Uterus (tissue), 4 donors: ENCODE measurements at places on chromosomes 3 and 15. TPM values are rescaled to one million over a fixed set of nuclear protein-coding genes. Genes with fewer than 3 reads are reported as not detected.

DNA sequence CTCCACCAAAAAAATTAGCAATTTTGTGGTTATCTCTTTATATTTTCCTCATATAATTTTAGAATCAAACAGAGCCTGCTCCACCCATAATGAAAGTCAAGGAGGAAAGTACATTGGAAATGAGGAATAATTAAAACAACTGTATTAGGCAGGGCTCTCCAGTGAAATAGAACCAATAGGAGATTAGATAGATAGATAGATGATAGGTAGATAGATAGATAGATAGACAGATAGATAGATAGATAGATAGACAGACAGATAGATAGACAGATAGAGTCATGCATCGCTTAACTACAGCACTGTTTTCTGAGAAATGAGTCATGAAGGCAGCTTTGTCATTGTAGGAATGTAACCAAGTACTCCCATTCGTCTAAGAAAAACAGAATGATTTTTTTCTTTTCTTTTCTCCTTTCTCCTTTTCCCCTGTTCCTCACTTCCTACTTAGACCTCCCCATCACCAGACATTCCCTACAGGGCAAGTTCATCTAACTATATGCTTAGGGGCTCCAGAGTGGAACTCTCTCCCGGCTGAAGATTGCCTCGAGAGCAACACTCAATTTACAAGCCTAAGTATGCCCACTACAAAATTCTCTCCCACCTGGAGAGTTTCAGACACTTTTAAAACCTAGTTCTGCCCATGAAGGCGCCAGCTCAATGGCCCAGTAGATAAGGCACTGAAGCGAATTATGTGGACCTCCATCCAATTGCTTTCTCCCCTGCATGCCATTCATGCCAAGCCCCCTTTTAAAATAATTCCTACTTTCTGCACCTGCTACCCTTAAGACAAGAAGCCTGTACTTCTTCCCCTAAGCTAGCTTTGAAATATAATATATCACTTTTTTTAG, 53.3 kb upstream of the LIPC start:
- no peak for DNase-seq

DNA sequence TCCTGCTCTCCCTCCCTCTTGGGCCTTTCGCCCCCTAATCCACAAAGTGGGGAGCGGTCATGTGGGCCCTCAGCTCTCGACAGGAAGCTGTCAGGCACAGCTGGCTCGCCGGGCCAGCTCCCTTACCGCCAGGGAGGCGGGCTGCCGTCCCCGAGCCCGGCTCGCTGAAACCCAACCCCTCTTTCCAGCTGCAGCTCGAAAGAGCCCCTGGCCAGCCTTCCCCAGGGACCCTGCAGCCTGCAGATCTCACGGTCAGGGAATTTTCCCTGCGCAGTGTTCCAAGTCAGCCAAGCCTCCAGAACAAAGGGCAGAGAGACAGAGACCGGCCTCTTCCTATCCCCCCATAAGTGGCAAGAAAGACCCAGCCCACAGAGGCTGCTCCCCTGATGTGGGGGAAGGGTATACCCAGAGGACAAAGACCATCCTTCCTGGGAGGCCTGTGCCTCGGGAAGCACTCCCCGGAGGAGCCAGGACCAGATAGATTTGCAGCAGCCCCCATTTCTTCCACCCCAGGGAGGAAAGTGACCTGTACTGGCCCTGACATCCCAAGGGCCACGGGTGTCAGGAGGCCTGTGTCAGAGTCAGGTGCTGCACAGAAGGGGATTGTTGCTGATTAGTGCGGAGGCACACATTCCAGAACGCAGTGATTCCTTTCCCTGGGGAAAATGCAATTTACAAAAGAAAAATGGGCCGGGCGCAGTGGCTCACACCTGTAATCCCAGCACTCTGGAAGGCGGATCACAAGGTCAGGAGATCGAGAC, 32.6 kb downstream of the MAGEF1 start:
- DNase-seq, result no peak

- no peak for DNase-seq
Measured at GRCh38 chr15:69525543-69525942, 72.9 kb downstream of the RPLP1 start.

GRCh38 chr3:9347887-9348286, 15.0 kb upstream of the THUMPD3 start:
- DNase-seq, result no peak

DNA sequence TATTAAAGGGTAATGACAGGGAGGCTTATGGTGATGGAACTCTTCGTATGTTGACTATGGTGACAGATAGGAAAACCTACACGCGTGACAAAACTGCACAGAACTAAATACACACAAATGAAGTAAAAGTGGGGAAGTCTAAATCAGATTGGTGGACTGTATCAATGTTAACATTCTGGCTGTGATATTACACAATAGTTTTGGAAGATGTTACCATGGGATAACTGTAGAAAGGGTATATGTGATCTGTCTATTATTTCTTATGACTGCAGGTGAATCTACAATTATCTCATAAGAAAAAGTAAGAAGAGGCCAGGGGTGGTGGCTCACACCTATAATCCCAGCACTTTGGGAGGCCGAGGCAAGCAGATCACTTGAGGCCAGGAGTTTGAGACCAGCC, 9.1 kb downstream of the HIGD2B start:
- no peak for DNase-seq

DNA sequence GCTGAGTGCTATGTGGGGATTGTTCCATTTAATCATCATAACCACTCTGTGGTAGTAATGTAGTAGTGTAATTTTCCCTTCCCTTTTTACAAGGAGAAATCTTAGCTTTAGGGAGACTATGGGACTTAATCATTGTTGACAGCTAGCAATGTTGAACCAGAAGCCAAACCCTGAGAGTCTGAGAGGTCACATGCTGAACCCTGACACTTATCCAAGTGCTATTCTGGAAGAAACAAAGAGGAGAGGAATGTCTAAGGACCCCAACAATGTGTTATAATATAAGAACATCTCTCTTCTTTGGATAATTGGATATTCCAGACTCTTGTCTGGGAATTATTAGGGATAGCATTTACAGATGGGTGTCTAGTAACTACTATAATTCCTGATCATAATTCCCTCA, 58.4 kb downstream of the GAP43 start:
- no peak for DNase-seq

- DNase-seq, result no peak
Measured at GRCh38 chr3:7328339-7328738, 467.4 kb downstream of the GRM7 start.

GRCh38 chr15:26635614-26636013, 137.3 kb downstream of the GABRB3 start:
- no peak for DNase-seq

DNA sequence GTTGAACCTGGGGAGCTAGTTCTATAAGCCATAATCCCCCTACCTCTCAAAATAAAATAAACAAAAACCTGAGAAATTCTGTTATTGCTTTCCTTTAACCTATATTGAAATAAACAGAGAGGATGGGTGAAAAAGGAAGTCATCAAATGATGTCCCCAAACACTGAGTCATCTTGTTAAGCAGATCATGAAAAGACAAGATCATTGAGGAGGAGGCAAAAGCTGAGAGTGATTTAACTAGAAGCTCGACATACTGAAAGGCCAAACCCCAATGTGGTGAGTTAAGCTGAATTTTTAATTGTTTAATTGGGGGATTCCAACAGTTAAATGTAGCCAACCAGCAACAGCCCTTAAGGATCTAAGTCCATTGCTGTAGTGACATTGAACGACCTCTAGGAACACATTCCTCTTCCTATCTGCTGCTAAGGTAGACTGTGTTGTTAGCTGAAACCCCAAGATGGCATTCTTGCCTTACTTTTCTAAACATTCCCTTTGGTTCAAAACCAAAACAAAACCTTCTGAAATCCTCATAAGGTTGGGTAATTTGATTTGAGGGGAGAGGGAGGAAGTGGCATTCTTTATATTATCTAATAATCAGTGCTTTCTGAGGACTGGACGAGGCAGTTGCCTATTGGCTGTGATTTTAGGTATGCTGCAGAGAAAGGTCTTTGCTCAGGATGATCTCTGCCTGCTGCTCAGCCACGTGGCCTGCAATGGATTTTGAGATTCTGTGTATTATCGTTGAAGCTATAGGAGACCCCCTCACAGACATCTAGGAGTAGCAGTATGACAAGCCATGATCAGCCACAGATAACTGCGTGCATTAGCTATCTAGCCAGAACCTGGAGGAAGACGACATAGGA, 62.7 kb upstream of the BNIP2 start:
- DNase-seq, result no peak

DNA sequence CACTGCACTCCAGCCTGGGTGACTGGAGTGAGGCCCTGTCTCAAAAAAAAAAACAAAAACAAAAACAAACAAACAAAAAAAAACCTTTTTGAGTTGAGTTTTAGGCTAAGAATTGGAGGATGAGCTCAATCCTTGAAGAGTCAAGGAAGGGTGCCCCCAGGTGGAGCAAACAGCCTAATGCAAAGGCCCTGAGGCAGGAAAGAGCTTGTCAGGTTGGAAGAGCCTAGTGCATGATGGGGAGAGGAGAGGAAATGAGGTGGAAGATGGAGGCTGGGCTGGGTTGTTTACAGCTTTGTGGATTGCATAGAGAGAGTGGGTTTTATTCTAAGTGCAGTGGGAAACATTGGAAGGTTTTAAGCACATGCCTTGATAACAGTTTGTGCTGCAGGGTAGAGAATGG, 2.1 kb upstream of the SNX22 start:
- no peak for DNase-seq

- no peak for DNase-seq
Measured at GRCh38 chr3:122305818-122306621, 19.0 kb upstream of the CSTA start.

- DNase-seq, result no peak
Measured at GRCh38 chr3:80297720-80298119, 529.9 kb upstream of the ROBO1 start.

DNA sequence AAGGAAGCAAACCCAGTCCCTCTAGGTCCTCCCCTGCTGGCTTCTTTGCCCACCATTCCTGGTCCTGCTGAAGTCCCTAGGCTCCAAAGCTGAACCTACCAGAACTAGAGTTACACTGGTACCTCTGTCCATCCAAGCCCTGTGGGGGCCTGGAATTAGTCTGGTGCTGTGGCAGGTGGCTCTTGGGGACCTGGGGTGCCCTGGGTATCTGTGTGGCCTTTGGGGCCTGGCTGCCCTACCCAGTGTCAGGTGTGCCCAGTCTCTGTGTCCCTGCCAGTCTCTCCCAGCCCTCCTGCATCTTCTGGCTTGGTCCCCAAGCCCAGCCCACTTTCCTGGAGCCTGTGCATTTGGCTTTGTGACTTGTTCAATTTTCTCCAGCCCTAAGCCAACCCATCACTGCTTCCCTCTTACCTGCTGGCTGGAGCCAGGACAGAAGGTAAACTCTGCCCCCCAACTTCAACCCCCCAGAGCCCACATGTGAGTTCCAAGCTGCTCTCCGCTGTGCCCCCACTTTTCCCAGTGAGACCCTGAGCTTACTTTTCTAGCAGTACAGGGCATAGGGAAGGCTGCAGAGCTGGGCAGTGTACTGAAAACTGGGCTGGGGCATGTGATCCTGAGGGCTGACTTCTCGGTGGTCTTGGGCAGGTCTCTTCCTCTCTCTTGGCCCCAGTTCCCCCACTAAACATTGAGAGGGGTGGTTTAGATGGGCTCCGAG, 28.3 kb upstream of the HHATL start:
- no peak for DNase-seq

The PODXL2 gene
- 1.5 TPM for total RNA-seq

The TRAIP gene
- 2.1 TPM for total RNA-seq

The NRROS gene
- total RNA-seq, result 6.5 TPM

The GPR156 gene
- total RNA-seq, result not detected
